ENCODE measurements at places on chromosomes 12 and 14.

- DNase-seq: no peak
Measured at GRCh38 chr12:50508414-50508813, 3.6 kb downstream of the DIP2B start.

DNA sequence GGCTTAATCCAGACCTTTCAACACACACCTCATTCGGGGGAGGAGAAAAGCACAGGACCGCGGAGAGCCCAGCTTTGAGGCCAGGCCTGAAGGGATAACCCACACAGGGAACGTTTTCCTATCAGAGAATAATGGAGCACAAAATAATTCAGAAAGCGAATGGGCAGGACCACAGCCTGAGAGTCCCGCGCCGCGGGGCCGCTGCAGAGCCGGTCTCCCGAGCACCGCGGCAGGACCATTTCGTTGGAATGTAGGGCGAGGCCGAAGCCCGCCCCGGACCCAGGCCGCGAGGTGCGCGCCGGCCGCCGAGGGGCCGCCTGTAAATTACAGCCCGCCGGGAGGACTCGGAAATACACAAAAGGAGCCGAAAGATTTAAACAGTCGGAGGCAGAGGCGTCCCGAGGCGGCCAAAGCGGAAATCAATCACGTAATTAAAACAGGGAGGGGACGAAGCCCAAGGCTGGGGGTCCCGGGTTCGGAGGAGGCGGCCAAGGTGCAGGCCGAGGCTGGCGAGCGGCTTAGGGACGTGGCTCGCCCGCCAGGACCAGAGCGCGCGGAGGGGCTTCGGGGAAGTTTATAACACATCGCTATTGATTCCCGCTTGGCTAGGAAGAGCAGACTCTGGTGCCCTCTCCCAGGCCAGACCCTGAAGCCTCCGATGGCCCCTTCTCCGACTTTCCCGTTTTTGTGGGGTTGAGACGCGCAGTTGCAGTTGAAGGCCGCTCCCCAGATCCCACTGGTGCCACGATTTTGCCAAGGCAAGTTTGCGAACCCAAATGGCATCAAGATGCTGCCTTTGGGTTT, 6.3 kb upstream of the HOXC4 start:
- DNase-seq: no peak

GRCh38 chr14:23154964-23155587, 28.4 kb downstream of the SLC7A8 start:
- peak; percentile 37 for DNase-seq

DNA sequence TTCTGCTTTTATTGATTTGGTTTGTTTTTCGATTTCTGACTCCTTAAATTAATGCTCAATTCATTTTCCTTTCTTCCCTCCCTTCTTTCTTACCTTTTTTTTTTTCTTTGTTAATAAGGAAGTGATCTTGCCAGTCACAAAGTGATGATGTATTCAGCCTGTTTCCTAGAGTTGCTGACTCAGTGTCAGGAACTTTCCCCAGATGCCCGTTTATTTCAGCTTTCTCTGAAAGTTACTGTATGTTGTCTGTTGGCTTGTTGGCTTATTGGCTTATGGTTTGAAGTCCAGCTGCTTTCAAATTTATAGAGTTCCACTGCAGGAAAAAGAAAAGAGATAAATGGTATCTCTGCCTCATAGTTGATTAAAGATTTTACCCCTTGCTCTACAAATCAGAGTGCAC, 12.4 kb upstream of the SLC6A15 start:
- DNase-seq: no peak

GRCh38 chr12:6172086-6172485, 28.1 kb upstream of the CD9 start:
- no peak for DNase-seq

GRCh38 chr12:823028-823698, 70.8 kb downstream of the WNK1 start:
- no peak for DNase-seq

- DNase-seq: no peak
Measured at GRCh38 chr14:89144642-89145041, 272.4 kb downstream of the FOXN3 start.

DNA sequence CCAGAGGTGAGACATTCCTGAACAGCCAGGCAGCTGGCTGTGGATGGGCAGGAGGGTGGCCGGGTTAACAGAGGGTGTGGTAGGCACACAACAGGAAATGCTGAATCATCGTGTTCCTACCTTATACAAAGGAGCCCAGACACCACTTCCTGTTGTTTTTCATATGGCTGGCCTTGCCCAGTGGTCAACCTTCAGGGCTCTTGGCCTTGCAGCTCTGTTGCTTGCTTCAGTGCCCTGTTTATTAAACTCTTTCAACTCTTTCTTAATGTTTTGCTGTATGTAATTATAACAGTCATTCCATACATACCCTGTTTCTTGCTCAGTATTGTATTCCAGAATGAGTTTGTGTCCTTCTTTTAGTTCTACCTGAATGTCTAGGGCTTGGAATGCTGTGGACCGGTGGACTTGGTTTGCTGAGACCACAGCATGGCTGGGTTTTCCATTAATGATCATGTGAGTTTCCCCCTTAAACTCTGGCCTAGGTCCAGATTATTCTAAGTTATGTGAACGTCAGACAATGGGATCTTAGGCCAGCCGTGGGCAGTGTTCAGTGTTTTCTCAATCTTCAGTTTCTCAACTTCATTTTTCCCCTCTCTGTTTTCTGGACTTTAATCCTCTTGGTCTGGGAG, 11.9 kb downstream of the CFAP54 start:
- DNase-seq: no peak

DNA sequence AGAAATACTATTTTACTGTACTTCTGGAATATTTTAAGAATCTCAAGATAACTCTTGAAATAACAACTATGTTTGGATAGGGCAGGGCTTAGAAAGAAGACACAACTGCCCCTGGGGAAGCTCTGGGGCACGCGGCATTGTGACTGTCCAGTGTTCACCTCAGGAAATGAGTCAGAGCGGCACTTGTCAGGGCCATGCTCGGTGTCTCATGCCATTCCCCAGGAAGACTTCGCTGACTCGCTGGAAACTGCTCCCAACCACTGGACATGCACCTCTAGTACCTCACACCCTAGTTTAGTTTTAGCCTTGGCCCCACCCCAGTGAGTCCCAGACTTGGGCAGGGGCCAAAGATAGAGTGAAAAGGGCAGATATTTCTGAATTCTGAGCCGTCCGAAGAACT, 192.0 kb downstream of the TTC7B start:
- no peak for DNase-seq

- peak; percentile 13 for DNase-seq
Measured at GRCh38 chr14:69346710-69347109, 51.4 kb downstream of the ERH start.

DNA sequence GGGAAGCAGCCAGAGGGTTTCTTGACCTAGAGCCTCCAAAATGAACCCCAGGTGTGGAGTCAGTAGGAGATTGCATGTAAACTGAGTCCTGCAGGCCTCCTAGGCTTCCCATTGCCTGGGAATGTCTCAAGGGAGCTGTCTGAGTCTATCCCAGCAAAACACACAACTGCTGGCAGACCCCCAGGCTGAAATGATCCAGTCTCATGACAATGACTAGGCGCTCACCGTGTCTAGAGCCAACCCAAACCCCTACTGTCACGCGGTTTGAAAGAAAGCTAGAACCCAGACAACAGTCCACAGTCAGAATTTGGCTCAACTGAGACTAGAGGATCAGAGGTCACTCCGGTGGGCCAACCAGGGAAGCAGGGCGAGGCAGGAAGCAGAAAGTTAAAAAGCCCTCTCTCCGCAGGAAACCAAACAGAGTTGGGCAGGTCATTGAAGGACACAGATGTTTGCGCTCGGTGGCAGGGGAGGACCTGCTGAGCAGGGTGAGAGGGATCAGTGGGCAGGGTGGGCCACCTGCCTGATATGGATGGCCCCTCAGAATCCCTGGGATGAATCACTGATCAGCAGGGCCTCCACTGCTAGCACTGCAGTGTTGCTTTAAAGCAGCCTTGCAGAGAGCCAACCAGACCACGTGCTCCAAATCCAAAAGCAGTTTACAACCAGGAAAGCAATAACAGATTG, 23.8 kb downstream of the ACTN1 start:
- DNase-seq: no peak

DNA sequence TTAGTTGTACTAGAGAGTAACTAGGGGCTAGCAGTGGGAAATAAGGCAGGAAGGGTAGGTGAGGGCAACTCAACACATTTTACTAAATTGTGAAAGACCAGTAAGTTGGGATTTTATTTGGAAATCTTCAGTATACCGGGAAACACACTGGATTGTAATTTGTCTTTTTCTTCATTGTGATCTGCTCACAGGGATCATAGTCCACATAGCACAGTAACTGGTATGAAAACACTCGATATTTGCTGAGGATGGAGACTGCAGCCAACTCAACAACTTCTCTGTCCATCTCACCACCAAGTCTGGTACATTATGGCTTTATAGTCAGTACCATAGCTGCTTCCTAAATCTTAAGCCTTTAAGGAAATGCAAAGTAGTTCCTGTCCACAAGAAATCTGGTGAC, 2.5 kb downstream of the SLIRP start:
- DNase-seq: no peak

DNA sequence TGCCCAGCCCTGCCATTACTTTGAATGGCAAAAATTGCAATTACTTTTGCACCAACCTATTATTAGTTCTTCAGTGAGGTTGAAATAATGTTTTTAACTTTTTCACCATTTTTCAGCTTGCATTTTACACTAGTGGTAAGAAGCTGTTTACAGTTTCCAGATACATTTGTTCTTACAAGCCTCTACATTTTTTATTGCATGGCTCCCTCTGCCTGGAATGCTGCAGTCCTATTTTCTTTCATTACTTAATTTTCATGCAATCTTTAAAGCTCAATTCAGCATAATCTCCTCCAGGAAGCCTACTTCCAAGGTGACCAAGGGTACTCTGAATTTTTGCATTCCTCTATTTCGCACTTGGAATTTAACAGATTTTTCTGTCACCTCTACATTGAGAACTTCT, 33.4 kb downstream of the CCER1 start:
- DNase-seq: no peak

DNA sequence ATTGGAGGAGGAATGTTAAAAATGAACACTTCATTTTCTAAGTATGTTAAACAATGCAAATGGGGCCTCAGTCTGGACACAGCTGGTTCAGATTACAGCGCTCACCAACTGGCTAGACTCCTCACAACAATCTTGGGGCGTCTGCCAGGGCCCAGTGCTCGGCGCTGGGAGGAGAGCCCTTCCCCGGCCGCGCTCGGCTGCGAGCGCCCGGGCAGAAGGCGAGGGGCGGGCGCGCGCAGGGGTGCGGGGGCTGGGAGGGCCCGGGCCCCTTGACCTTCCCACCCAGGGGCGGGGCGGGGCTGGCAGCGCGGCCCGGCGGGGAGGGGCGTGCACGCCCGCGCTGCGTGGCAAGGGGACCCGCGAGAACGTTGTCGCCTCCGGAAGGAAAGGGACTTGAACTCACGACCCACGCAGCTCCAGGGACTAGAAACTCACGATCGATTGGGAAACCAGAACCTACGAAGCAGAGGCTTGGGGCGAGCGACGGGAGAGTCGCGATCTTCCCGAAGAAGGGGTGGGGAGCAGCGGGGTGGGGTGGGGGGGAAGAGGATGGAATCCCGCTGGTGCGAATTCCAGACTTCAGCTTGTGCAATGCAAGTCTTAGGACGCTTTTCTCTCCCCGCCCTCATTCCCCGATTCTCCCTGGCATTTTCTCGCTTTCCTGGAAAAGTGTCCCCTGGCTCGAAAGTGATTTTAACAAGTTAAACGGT, at the start of gene FBLN5:
Gene FBLN5, minus strand, starts transcription at position 220 of the 710 bp plus-strand sequence. CDS start 465 bp downstream, outside the sequence.
- no peak for DNase-seq

Measured in NCI-H1694 (cell line).